ENCODE measurements at places on chromosomes 1 and 21. TPM values are rescaled to one million over a fixed set of nuclear protein-coding genes. Genes with fewer than 3 reads are reported as not detected.

- no peak for DNase-seq
Observed at GRCh38 chr1:198143797-198144196, 13.0 kb upstream of the NEK7 start.

DNA sequence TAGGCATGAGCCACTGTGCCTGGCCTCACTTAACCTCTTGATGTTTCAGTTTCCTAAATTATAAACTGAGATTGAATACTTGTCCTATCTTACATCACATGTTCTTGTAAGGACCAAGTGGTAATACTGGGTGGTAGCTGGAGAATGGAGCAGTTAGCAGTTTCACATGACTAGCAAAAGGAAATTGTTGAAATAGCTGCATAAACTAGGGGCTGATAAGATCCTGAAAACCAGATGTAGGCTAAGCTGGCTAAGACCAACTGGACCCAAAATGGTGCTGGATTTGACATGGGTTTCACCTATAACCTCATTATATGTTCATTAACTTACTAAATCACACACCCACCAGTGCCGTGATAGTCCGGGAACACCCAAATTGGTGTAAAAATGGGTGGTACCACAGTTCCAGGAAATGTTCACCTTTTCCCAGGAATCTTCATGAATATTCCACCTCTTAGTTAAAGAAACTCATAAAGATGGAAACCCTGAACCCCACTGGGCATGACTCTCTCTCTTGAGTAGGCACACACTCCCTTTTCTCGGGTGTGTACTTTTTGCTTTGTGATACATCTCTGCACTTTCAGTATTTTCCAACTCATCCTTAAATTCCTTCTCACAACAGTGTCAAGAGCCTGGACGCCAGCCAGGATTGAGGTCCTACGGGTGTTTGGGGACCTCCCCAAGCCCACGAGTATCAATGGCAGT is at the start of gene PAPPA2:
Gene PAPPA2 (plus strand): TSS at position 502 of the 705 bp plus-strand sequence. CDS start 93,148 bp downstream, outside the sequence.
- no peak for DNase-seq

DNA sequence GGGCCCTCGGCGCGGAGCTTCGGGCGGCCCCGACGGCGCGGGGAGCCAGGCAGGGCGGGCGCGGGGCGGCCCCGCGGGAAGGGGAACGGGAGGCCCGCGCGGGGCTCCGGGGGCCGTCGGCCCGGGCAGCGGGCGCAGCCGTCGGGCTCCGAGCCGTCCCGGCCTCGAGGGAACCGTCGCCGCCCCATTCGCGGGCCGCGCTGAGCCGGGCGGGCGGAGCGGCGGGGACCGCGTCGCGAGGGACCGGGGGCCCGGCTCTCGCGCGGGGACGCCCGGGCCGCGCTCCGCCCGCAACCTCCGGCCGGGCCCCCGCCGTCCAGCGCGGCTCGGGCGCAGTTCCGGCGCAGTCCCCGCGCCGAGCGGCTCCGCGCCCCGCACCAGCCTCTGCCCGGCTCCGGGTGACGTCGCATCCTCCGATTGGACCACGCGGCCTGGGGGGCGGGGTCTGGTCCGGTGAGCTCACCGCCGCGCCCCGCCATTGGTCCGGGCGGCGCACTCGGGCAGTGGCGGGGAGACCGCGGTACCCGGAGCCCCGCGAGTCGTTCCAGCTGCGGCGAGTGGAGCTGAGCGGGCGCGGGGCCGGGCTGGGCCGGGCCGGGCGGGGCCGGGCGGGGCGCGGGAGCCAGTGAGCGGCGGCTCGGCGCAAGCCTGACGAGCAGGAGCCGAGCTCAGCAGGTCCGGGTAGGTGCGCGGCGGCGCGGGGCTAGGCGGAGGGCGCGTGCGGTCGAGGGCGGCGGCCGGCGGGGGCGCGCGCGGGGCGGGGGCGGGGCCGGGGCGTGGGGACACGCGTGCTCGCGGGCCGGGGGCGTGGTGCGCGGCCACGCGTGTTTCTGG is 66.7 kb upstream of the VAMP3 start:
- peak; percentile 89 for DNase-seq

The DCST1 gene
- not detected for polyA plus RNA-seq

The CHIA gene
- polyA plus RNA-seq = not detected
